NCI-H2171 (cell line): ENCODE measurements at places on chromosomes 1 and 21.

- no peak for DNase-seq
Observed at GRCh38 chr1:229024528-229025130, 246.3 kb upstream of the RAB4A start.

- no peak for DNase-seq
Observed at GRCh38 chr1:58994664-58995063, 210.8 kb upstream of the JUN start.

GRCh38 chr1:248755517-248755916 lies at the start of gene LYPD8:
LYPD8 (minus strand) TSS chr1:248755759; CDS start chr1:248751081, 4,678 bp downstream.
- no peak for DNase-seq

DNA sequence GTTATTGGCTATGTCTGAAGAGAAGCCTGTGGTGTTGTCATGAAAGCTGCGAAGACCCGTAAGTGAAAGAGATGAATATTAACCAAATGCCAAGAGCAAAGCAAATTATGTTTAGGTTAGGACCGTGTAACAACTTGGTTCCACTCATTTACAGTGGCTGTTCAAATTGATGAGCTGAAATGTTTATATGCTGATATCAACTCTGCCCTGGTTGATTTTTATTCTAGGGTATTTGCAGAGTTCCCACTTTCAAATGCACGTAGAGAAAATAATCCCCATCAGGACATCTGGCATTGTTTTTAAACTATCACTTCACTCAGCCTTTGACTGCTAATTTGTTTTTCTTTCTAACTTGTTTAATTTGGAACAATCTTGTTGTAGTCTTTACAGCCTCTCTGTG lies 581.6 kb upstream of the ADAMTS5 start:
- DNase-seq: no peak

DNA sequence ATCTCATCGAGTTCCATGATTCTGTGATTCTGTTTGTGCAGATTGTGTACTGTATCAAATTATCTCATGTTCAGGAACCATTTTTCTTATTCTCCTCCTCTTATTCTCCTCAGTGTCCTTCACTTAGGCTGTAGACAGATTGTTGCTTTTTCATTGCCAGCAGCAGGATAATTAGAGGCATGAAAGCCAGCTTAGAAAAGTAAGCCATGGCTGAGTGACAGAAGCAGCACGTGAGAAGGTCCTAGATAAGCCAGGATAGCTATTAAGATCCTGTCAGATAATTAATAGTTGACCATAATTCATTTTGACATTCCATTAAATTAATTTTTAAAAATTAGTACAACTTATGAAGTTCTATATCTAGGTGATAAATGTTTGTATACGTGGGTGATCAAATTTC lies 60.8 kb upstream of the PRKACB start:
- no peak for DNase-seq

GRCh38 chr1:151703813-151704212 lies 12.8 kb downstream of the CELF3 start:
- no peak for DNase-seq

DNA sequence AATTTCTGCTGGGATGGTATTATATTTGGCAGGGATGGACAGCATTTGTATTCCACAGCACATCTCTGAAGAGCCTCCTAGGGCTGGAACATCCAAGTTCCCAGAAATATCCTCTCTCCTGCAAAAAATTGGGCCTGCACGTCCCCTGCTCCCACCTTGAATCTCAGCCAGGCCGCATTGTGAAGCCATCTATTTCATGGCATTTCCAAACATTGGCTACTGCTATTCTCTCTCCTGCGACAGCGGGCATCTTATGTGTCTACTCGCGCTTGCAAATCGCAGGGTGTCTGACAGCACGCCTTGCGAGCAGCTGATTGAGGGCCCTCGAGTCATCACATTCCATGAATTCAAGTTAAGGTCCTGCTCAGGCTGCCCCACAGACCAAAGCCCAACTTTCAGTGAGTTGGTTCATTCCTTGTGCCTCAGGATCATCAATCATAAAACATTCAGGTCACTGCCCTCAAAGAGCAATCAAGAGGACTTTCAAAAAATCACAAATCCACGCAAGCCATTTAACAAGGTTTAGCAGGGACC lies 15.8 kb downstream of the RGS8 start:
- no peak for DNase-seq
